ENCODE measurements at places on chromosomes 3 and 15. TPM values are rescaled to one million over a fixed set of nuclear protein-coding genes. Genes with fewer than 3 reads are reported as not detected.

Gene HYAL1
- 126 TPM for polyA plus RNA-seq

Gene NR1I2
- 0.41 TPM for polyA plus RNA-seq

Gene MST1R
- polyA plus RNA-seq, result 0.30 TPM

Gene LZTFL1
- 13.9 TPM for polyA plus RNA-seq

Gene ADIPOQ
- not detected for polyA plus RNA-seq

Gene MNS1
- polyA plus RNA-seq, result 6.9 TPM

Gene SMCO1
- polyA plus RNA-seq, result not detected

Gene CAMP
- not detected for polyA plus RNA-seq

Gene FOXB1
- not detected for polyA plus RNA-seq

- no peak for DNase-seq
Observed at GRCh38 chr3:133171831-133172230, 133.6 kb downstream of the TMEM108 start.

- no peak for DNase-seq
Observed at GRCh38 chr3:166291186-166291955, 454.1 kb upstream of the BCHE start.

DNA sequence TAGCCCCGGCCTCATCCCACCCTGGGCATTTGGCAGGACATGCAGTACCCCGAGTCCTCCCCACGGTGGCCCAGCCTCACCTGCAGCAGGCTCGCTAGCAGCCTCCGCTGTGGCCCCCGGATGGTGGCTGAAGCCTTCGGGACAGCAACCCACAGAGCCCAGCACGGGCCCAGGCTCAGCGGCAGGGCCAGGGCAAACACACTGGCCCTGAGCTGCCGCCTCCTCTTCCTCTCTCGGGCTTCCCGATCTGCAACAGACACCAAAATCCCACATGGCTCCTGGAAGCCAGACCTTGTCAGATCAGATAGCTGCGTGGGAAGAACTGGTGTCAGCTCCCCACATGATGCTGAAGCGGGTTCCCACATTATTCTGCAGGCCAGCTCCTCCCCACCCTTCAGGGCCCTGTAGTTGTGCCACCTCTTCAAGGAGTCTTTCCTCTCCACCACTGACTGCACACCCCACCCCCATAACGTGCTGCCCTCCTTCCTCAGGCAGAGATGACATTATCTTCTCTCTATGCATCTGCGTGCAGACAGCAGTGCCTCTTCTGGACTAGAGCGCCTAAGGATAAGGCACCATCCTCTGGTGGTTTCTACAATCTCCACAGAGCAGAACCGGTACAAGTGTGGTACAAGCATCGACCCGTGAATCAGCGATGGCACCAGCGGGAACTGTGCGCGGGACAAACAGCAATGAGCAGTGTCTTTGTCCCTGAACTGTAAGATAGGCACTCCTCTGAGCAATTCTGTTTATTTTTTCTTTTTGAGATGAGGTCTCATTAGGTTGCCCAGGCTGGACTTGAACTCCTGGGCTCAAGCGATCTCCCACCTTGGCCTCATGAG lies 9.5 kb downstream of the TMEM44 start:
- no peak for DNase-seq

DNA sequence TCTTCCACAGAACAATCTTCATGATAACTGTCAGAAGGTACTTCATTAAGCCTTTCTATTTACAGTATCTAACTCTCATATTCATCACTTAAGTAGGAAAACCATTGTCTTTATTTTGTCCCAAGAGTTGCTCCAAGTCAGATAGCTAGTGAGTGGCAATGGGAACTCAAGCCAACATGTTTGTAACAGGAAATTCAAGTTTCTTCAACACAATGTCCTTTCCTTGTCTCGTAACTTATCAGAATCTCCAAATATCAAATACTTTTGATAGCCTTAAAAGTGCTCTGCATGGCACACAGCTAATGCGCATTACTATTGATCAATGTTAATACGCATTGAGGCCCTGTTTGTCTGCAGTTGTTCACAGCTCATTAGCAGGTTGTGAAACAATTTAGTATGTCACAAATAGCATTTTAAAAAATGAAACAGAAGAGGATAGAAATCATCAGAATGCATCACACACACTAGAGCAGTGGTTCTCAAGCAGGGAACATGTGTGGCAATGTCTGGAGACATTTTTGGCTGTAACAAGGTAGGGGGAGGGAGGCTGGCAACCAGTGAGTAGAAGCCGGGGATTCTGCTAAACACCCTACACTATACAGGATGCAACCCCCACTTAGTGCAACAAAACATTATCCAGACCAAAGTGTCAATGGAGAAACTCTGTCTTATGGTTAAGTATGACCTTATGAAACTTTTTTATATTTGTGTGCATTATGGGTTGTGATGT lies 27.5 kb downstream of the BTLA start:
- DNase-seq, result no peak

- DNase-seq, result no peak
Observed at GRCh38 chr3:56759532-56759931, 42.2 kb downstream of the ARHGEF3 start.

DNA sequence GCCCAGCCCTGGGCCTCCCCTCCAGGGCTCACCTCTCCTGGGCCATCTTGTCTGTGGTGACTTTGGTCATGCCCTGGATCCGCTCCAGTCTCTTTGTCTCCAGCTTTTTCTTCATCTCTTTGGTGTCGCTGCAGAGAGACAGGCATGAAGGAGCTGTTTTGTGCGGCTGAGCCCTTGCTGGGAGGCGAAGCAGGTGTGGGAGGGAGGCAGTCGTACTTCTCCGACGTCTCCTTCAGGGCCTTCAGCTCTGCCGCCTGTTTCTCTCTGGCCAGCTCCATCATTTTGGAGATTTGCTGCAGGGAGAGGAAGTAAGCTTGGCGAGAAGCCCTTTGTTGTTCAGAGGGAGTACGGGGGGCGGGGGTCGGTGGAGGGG lies 7.7 kb upstream of the ANKRD63 start:
- no peak for DNase-seq

DNA sequence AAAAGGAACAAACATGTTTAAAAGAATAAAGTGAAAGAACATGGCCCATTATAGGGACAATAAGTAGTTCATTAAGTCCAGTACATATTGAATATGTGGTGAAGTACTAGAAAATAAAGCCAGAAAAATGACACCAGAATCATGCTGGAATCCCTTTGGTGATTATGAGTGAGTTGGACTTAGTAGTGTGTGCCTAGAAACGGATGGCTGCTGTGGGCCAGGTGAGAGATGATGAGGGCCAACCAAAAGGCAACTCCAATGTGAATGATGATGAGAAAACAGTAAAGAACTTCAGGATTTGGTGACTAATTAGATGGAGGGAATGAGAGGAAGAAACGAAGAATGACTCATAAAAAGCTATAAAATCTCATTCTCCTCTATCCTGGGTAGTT lies 3.3 kb downstream of the CRYGS start:
- DNase-seq, result no peak

GRCh38 chr15:48002767-48003166 lies 118.0 kb upstream of the SLC24A5 start:
- no peak for DNase-seq

GRCh38 chr15:64093627-64094417 lies at the start of gene CIAO2A:
TSS of gene CIAO2A (minus strand) at chr15:64093838. CDS start at chr15:64093768, 70 bp downstream.
- DNase-seq, result peak; percentile 97

- no peak for DNase-seq
Observed at GRCh38 chr3:196947136-196947859, 5.0 kb upstream of the NCBP2 start.

GRCh38 chr3:72606005-72606800 lies 242.0 kb downstream of the SHQ1 start:
- no peak for DNase-seq

DNA sequence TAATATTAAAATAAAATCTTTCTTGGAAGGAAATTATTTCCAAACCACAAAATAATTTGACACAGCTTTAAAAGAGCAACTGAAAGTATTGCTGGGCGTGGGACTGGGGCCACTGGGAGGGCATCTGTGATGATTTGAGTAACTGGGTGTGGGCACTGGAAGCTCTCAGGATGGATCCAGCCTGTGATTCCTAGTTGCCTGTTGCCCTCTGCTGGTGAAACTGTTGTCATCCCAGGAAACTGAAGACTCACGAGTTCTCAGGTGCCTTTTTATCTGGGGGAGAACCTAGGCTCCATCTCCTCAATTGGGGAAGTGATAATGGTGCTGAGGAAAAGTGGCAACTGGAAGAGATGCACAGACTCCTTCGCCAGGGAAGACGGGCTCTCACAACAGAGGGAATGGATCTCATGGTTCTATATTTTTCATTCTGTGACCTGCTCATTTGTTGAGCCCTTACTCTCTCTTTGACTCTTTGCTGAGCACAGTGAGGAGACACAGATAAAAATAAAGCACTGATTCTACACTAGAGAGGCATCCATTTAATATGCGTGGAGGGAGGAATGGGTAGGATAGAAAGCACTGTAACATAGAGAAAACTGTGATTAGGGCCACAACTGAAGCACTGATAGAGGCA lies 61.6 kb downstream of the TPRG1 start:
- DNase-seq, result no peak

- no peak for DNase-seq
Observed at GRCh38 chr3:168094580-168094876, 1.2 kb downstream of the GOLIM4 start.

GRCh38 chr3:18223571-18223970 lies 201.6 kb downstream of the SATB1 start:
- DNase-seq, result no peak

GRCh38 chr3:126034481-126035361 lies 49.2 kb downstream of the SLC41A3 start:
- no peak for DNase-seq

DNA sequence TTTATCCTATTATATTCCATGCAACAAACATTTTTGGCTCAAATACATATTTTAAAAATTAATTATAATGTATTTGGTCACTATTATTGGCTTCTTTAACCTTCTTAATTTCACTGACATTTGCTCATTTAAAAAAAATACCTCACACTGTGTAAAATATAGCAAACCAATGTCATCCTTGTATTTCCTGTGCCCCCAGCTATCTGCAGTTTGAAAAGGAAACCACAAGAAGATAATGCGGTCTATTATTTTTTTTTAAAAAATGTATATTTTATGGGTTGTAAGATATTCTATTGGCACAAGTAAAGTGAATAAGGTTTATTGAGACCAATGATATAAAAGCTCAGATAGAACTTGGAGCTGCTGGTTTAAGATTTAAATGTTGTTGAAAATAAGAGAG lies 904.2 kb downstream of the SI start:
- DNase-seq, result no peak

DNA sequence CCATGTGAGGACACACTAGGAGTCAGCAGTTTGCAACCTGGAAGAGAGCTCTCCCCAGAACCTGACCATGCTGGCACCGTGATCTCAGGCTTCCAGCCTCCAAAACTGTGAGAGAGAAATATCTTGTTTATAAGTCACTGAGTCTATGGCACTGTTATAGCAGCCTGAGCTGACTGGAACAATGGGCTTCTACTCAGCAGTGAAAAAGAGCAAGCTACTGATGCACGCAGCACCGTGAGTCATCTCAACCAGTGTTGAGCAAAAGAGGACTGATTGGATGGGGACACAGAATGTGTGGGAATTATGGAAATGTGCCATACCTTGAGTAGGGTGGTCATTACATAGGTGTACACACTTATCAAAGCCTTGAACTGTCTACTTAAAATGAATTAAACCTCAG lies 230.4 kb downstream of the PLCL2 start:
- DNase-seq, result no peak

GRCh38 chr3:128076483-128077201 lies 24.4 kb downstream of the SEC61A1 start:
- peak; percentile 10 for DNase-seq

- DNase-seq, result no peak
Observed at GRCh38 chr15:58641660-58642059, 107.8 kb downstream of the ADAM10 start.

GRCh38 chr15:67193223-67193990 lies 61.1 kb downstream of the AAGAB start:
- DNase-seq, result no peak

DNA sequence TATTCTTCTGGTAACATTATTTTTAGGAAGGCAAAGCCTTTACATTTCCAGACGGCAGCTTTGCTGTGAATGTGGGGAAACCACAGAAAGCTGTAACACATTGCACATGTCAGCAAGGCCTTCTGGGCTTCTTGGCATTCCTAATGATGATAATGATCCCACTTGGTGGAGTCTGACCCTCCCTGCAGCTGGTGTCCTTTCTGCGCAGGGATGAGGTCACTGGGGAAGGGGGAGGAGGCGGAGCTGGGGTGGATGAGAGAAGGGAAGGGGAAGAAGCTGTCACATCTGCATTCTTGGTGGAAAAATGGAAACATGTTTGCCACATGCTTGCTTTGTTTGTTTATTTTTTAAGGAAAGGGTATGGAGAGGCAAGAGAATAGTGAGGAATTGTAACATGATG lies 68.6 kb downstream of the FILIP1L start:
- DNase-seq, result peak; percentile 80

GRCh38 chr3:77204788-77205187 lies 164.9 kb downstream of the ROBO2 start:
- peak; percentile 13 for DNase-seq

DNA sequence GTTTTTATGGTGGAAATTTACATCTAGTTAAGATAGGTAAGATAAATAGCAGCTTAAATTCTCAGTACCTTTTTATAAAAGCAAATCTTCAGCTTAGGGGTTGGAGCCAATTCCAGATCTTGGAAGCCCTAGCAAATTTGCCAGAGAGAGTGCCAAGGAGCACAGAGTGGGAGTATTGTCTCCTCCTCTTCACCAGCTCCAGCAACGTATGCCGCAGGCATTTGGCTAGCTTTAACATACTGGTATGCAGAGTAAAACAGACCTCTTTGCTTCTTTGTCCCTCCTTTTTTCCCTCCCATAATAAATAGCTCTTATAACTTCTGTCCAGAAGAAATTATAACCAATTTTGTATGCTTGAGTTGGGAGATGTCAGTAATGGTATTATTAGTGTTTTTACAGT lies 140.4 kb downstream of the DIPK2A start:
- no peak for DNase-seq

DNA sequence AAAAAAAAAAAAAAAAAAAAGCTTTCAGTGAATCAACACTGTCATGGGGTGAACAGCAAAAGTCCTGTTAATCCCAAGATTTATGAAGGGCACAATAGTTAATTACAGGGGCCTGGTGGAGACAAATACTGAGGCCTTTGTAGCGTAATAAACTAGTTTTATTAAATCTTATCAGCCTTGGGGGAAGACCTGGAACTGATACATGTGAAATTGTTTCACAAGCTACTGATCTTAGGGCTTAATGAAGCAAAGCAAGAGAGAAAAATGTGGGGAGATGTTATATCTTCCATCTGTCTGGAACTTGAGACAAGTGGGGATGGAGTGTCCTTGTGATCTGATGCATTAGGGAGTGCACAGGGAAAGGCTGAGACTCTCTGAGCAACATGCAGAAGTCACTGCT lies 47.9 kb upstream of the OSBPL11 start:
- no peak for DNase-seq

GRCh38 chr3:11290743-11291680 lies 18.8 kb downstream of the ATG7 start:
- no peak for DNase-seq
